ENCODE measurements at places on chromosomes 5 and 9. TPM values are rescaled to one million over a fixed set of nuclear protein-coding genes. Genes with fewer than 3 reads are reported as not detected.

DNA sequence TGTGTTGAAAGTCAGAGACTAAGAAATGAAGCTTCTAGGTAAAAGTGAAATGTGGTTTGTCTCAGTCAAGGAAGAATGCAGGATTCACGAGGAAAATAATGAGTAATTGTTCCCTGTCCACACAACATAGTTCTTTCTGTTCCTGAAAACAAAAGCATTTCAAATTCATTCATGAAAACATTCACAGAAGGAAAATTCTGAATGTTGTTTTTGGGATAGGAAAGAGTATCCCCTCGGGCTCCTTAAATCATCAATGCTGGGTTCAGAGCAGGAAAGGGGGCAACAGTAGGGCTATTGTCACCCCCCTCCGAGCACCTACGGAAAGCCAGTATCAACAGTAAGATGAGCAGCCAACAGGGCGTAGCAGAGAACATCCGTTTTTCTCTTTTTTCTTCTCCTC is 769.9 kb upstream of the ADAMTS16 start:
- no peak for DNase-seq

DNA sequence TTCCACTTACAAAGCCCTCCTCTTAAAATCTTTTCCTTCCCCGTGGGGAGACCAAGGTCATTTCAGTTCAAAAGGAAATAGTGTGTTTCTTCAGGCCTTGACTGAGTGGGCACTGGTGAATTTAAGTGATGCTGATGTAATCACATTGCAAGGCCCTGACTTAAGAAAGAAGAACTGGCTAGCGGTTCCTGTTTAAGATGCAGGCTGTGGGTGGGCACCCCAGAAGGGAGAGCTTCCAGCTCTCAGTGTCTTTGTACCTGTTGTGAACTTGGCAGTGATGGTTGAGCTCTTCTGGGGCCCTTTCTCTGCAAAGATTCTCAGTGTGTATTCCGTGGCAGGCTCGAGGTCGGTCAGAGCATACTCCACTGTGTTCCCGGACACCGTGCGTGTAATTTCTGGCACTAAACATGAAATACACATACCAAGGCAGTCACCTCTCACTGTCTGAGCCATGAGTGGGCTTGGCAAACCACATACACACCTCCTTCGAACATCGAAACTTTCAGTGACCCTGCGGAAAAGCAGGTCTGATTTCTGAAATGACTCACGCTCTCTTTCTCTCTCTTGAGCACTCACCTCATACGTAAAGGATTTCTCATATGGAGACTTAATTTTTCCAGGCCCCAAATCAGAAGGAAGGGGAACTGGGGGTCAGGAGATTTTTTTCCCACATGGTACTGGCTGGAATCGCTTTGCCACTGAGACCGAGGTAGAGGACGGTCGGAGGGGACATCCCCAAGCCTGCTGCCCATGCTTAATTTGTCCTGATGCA is 81.9 kb downstream of the TNC start:
- DNase-seq = no peak

The DPH7 gene
- total RNA-seq = 56.1 TPM

The FCHO2 gene
- 30.5 TPM for total RNA-seq

The NTRK2 gene
- total RNA-seq = 63.4 TPM
